ENCODE measurements at places on chromosomes 11 and 22.

DNA sequence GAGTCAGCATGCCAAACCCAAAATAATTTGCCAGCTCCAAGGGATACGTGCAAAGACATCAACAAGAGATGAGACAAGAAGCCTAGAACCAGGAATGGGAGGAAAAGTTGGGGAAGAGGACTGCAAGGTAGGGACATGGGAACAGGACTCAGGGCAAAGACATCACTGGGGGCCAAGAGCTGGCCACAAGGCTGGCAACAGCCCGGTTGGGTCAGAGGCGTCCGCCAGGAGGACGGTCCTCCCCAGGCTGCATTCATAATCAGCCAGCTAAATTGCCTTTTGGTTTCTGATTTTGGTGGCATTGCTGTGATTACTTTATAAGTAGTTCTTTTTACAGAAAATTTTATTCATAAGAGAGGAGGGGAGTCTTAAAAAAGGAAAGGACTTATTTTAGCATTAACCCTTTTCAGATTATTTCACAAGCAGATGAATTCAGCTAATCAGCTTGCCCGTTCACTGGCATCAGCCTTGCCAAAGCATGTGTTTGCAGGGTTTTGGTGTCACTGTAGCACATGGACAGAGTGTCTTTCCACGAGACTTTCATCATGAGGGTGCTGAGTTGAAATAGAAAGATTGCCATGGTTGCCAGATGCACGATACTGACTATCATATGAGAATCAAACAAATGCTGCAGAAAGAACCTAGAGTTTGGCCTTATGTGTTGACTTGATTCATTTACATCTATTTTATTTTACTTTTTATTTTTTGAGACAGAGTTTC is 23.2 kb upstream of the NAV2 start:
- DNase-seq = no peak

DNA sequence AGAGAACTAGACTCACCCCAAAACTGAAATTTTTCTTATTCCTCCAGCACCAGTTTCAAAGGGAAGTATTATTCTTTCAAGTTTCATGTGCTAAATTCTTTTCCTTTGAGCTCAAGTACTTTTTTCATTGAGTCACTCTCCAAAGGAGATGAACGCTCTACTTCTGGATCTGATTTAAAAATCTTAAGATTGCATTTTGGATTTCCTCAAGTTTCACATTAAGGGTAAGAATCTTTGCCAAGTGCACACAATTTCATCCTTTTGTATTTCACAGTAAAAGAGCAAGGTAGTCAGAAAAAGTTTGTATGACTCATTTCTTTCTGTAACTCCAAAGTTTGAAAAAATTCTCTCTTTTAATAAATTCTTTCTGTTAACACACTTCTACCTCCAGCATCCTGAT is 435.5 kb downstream of the RAB38 start:
- no peak for DNase-seq

DNA sequence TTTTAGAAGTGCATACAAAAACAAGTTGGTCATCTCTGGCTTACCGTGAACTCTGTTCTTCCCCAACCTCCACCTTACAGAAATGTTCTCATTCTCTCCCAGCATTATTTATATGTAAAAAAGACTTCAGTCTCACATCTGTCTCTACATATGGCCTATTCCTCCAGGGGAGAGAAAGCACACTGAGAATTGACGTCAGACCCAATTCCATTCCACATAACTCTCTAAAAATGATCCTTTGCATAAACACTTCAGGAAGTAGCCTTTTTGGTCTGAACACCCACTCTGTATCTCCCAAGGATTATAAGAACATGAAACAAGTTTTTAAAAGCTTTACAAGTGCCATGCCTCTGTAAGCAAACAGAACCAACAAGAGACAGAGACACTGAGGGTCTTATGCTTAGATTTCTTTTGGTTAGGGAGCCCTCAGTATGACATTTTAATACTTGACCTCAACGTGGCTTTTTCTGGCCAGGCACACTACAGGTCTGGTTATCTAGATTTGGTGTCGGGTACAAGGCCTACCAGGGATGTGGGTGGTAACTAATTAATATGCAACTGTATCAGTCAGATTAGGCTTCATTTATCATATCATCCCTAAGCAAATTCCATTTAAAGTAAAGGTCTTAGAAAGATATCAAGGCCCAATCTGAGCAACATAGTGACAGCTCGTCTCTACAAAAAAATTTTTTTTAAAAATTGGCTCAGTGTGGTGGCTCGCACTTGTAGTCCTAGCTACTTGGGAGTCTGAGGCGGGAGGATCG is 48.5 kb upstream of the PPP2R1B start:
- no peak for DNase-seq

DNA sequence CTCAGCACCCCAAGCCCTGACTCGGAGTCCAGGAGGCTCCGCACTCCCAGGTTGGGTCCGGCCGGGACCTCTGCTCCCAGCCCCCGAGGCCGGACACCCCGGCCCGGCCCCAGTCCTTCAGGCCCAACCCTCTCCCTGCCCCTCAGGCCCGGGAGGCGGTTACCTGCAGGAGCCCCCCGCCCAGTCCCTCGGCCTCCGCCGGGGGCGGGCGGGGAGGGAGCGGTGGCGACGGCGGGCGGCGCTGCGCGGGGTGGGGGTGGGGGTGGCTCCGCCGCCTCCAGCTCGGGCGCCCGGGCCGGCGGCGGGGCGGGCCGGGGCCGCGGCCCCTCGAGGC is 310 bp downstream of the TCF20 start:
- peak; percentile 52 for DNase-seq

DNA sequence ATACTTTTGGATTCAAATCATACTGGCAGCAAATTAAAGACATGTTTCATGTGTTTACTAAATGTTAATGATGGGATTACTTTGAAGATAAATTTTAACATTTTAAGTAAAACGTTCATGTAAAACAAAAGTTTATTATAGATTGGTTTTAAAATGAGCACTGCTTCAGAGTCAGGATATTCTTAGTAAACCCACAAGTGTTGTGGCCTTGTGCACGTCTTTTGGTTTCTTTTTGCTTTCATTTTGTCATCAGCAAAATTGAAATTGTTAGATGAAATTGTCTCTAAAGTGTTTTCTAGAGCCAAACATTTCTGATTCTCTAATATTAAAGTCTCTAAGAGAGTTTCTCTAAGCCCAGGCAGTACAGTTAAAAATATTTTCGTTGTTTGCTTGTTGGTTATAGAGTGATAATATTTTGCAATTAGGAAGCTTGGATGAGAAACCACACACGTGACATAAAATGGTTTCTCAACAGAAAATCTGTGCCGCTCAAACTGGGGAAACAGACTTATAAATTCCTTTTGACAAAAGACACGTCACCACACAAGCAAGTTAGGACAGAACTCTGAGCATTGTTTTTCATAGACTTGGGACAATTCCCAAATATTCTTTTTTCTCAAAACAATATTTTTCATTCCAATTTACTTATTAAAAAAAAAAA is 164.4 kb downstream of the TEAD1 start:
- DNase-seq = no peak

- DNase-seq = no peak
These were observed 625 bp downstream of the RFPL2 start for GRCh38 chr22:32204040-32204855.

DNA sequence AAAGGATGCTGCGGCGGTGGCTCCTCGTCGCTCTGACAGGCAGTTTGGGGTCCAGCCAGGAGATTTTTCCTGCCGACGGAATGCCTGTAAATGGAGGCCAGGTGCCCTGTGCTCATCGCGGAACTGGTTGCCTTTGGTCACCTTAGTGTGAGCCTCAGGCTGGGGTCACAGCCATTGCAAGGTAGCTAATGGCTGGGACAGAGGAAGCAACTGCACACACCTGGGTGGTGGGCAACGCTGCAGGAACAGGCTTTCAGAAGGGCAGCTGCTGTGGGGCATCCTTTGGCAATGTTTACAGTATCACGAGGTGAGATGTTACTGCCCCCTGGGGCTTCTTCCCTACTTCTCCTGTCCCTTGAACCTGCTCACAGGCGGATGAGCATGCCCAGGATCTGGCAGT is 205.5 kb downstream of the GRIK4 start:
- DNase-seq = no peak

- DNase-seq = no peak
These were observed 19.9 kb downstream of the BID start for GRCh38 chr22:17754233-17754925.

- DNase-seq = no peak
These were observed 346.8 kb downstream of the ETS1 start for GRCh38 chr11:128240546-128240945.

- DNase-seq = no peak
These were observed 8.8 kb downstream of the TMEM216 start for GRCh38 chr11:61401173-61401572.

GRCh38 chr11:123681030-123681429 is 26.6 kb upstream of the SCN3B start:
- no peak for DNase-seq

Data from C1 segment of cervical spinal cord (tissue), 14 donors.